ENCODE measurements at places on chromosomes 5 and 9.

GRCh38 chr9:136829412-136829811 lies 12.9 kb upstream of the AJM1 start:
- DNase-seq, result no peak

DNA sequence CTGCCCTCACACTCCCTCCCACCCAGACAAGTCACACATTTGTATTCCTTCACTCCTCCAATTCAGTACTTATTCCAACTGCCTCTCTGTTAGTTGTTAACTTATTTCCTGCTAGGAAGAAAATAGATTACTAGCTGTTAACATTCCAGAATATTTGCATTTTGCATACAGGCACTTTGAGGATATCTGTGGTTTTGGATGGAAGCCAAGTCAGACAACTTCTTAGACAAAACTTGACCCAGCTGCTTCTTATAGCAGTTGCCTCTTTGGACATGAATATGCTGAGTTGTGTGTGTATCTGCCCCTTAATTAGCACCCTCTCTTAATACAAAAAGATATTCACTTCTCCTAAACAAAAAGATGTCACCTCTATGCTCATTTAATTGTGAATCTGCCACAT lies 1280.6 kb upstream of the ACO1 start:
- DNase-seq, result no peak

DNA sequence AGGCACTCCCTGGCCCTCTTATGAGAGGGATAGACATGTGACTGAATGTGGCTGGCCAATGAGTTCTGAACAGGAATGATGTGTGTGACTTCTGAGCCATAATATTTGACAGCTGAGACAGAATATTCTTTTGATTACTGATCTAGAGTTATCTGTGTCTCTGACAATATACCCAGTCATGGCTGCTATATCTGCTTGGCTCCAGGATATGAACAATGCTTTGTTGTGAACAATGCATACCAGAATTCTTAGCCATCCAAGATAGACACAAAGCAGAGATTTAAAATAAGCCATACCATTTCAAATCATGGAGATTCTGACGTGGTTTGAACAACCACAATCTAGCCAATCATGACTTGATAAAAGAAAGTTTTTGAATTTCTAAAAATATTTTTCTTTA lies 840.3 kb upstream of the SEMA6A start:
- no peak for DNase-seq

GRCh38 chr5:178453224-178453623 lies 137.0 kb downstream of the COL23A1 start:
- DNase-seq, result no peak

DNA sequence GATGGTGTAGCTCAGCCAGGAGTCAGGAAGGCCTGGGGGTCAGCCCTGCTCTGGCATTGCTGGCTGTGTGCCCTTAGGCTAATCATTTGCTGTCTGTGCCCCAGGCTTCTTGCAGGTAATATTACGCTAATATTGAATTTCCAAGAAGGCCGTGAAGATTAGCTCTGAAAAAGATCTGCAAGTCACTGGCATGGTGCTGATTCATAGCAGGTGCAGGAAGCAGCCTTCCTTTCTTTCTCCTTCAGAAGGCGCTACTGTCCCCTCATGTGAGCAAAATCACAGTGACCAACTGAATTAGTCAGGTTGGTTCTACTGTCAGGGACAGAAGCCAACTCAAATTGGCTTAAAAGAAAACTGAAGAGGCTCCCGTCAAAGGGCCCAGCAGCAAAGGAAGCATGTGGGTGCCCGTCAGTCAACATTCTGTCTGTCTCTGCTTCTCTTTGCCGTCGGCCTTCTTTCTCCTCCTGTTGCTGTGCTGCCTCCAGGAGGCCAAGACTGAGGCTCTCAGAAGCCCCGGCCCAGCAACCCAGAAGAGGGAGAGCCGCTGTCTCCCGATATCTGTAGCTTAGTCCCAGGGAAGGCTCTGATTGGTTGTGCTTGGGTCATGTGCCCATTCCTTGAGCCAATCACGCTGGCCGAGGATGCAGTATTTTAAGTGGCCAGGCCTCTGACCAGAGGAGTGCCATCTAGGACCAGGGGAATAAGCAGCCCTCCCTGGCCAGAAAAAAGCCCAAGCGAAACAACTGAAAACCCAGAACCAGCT lies 67.8 kb upstream of the NEURL1B start:
- no peak for DNase-seq

DNA sequence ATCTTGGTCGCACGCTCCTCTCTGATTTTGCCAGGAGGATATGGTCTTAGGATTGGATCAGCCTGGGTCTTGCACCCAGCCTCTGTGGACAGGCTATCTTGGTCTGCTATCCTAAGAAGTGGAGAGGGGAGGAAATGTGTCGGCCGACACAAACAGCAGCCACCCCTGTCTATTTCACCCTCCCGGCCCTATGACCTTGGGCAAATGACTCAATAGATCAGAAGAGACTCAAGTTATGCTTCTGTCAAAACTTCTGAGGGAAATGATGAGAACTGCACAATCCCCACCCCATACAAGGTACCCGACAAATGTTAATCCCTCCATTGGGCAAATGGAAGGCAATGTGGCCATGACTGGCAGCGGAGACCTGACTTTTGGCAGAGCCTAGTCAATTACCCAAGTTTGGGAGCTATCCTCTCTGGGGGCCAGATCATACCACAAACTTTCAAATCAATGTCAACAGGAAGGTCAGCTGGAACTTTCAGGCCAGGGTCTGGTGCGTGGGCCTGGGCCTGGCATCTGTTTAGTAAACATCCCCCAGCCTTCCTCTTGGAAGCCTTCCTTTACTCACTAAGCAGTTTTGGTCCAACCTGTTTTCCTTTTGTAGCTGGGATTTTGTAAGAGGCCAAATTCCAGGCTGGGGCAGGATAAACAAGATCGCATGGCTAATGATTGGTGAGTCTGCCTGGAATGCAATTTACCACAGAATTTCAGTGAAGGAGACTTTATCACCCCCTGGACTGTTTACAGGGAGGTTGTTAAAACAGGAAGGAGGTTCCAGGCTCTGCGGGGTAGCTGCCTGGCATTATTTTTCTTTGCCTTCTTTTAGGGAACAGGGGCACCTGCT lies 64.2 kb upstream of the CPEB4 start:
- DNase-seq, result no peak
